ENCODE measurements at places on chromosomes 16 and 17.

GRCh38 chr17:55167024-55167725, 97.6 kb upstream of the HLF start:
- no peak for DNase-seq

DNA sequence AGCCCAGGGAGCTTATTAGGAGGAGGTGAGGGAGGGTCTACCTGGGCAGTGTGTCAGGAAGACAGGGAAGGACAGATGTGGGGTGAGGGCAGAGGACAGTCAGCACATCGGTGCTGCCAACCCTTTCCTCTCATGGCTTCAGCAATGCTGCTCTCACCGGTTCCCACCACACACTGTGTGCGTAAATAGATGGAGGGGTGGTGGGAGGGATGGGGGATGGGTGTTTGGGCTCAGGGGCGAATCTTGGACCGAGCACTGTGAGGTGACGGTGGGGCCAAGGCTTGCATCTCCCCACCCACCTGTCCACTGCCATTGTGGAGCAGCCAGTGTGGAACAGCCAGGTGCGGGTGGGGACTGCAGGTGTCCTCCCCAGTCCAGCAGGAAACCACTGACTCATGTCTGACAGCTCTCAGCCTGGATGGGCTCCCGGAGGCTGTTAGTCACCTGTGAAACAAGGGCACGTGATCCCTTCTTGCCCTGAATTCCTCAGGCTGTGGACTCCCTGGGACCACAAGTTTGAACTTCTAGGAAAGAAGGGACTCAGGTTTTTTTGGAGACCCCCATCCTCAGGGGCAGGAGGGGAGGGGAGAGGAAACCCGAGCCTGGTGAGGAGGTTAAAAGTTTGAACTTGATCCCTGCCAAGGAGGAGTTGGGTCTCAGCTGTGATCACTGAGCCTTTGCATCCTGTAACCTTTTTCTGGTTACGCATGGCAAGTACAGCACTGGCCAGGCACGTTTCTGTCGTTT, 42.7 kb upstream of the SMPD3 start:
- DNase-seq, result no peak

DNA sequence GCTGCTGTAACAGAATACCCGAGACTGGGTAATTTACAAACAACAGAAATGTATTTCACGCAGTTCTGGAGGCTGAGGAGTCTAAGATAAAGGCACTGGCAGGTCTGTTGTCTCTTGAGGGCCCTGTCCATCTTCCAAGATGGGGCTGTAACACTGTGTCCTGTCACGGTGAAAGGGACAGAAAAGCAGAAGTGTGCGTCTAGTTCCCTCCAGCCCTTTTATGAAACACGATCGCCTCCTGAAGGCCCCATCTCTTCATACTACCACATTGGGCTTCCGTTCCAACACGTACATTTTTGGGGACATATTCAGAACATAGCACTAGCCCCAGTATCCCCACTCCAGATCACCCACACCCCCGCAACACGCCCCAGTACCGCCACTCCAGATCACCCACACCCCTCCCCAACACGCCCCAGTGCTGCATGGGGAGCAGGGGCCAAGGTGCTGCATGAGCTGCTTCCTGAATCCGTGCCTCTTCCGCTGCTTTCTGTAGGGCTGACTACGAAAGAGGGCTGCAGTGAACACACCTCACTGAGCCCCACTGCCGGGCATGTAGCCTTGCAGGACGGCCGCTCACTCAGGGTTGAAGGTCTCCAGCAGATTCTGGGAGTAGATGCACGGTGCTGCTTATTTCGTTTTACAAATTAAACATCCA, 91.9 kb downstream of the RPTOR start:
- no peak for DNase-seq

- DNase-seq, result no peak
Measured at GRCh38 chr16:56547120-56547948, 17.5 kb upstream of the MT4 start.

GRCh38 chr17:57257895-57258851, 1.9 kb downstream of the MSI2 start:
- no peak for DNase-seq

GRCh38 chr17:61465550-61466237, 13.5 kb downstream of the TBX4 start:
- DNase-seq, result no peak

DNA sequence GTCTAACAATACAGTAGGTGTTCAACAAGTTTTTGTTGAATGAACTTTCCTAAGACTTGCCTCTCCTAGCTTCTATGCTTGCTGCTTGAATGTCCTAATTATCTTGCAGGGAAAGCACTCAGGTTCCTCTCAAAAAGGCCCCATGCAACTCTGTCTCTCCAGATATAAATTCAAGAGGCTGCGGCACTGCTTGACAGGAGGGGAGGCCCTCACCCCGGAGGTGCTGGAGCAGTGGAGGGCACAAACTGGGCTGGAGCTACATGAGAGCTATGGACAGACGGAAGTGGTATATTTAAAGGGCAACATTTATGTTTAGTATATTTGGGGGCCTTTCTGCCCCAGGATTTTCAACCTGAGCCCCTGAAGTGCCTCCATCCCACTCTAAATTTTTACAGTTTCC, 14.4 kb downstream of the THUMPD1 start:
- DNase-seq, result no peak

DNA sequence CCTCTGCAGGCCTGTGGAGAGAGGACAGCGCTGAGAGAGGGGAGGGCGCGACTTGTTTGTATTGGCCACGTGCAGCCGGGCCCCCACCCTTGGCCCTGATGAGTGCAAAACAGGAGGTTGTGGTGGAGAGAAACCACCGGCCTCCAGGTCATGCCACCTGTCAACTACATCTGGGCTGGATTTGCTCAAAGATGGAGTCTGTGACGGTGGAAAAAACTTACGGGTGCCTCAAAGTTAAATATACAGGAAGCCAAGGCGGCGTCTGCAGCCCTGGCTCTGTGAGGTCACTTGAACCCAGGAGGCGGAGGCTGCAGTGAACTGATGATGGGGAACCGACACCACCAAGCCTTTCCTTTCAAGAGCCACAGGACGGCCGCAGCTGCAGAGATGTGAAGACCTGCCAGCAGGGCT, 15.7 kb downstream of the C16orf74 start:
- DNase-seq, result no peak

DNA sequence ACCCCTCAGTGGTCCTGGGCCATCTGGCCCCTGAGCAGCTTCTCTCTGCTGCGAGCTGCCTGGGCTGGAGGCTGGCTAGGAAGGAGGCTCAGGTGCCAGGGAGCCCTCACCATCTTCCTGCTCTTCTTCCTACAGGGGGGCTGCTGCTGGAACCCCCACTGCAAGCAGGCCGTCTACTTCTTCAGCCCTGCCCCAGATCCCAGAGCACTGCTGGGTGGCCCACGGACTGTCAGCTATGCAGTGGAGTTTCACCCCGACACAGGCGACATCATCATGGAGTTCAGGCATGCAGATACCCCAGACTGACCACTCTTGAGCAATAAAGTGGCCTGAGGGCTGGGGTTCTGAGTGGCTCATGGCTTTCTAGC, 46.1 kb downstream of the PRMT7 start:
- DNase-seq, result no peak

DNA sequence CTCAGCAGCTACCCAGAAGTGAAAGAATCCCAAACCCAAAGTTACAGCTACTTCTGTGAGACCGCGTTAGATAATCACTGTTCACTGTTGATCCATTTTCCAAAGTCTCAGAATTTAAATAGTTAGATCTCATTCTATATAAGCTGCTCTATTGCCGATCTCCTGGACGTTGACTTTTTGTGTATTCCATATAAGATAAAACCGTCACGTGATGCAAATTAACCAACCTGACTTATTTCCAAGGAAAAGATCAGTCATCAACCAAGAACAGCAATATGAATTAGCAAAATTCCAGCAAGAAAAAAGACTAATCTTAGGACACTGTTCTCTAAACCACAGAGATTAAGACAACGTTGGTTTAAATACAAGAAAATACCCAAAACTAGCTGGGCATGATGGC, 8.3 kb downstream of the ACOX1 start:
- DNase-seq, result no peak

GRCh38 chr16:17271687-17272086, 199.1 kb downstream of the XYLT1 start:
- no peak for DNase-seq

GRCh38 chr17:8079291-8080207, 8.0 kb downstream of the ALOX12B start:
- DNase-seq, result peak; percentile 88

GRCh38 chr16:2515180-2515851, 1.6 kb downstream of the ATP6V0C start:
- peak; percentile 48 for DNase-seq

DNA sequence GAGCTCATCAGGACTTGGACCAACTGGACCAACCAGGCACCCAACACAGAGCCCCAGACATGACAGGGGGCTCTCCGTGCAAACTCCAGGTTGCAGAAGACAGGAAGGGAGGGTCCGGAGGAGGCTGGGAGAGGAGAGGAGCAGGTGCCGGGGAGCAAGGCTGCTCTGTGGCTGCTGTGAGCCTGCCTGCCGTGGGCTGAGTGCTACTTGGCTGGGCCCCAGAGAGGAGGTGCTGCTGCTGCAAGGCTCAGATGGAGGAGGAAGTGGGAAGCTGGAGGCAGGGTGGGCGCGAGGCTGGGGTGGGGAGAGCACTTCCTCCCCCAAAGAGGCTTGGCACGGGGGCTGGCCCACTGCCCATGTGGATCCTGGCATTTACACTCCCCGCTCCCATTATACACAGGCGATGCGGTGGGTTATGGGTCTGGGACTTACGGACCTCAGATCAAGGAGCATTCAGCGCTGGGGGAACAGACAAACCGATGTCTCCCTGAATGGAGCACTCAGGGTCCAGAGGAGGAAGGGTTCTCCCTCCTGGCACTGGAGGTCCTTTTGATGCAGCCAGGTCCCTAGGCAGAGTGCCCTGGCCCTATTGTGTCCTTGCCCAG, 15.9 kb downstream of the EPOP start:
- DNase-seq, result no peak

- no peak for DNase-seq
Measured at GRCh38 chr17:47603830-47604597, 45.7 kb upstream of the KPNB1 start.

DNA sequence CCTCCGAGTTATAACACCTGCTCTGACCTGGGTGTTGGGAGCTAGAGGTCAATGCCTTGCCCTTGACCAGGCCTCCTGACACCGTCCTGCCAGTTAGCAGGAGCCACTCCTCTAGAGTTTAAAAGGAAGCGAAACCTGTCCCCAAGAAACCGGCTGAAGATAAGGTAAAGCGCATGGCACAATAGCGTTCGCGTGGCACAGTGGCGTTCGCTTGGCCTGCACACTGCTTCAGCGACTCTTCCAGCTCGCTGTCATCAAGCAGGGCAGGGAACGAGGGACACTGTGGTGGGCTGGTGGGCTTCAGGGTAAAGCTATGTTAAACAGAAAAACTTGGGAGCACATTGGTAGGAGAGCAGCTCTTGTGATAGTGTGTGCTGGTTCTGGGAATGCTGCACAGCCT, 28.2 kb upstream of the ETV4 start:
- DNase-seq, result no peak

DNA sequence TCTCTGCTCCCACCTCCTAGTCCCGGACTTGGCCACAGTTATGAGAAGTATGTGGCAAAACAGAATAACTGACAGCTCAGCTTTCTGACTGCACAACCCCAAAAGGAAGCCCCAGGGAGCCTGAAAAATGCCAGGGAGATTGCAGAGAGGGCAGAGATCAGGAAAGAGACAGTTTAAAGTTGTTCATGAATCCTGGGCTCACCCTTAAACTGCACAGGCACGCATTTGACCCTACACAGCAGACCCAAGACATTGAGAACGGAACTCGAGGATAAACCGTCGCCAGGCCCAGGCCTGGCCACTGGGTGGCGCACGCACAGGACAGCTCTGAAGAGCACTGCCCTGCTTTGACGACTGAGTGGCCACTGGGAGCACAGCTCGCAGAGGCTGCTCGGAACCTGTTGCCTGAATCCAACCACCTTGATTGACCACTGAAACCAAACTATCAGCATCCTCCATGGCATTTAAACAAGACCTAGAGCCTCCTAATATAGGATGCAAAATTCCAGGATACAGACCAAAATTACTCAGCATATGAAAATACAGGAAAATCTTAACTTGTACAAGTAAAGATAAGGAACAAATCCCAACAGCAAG, 114.0 kb downstream of the C16orf95 start:
- peak; percentile 87 for DNase-seq

DNA sequence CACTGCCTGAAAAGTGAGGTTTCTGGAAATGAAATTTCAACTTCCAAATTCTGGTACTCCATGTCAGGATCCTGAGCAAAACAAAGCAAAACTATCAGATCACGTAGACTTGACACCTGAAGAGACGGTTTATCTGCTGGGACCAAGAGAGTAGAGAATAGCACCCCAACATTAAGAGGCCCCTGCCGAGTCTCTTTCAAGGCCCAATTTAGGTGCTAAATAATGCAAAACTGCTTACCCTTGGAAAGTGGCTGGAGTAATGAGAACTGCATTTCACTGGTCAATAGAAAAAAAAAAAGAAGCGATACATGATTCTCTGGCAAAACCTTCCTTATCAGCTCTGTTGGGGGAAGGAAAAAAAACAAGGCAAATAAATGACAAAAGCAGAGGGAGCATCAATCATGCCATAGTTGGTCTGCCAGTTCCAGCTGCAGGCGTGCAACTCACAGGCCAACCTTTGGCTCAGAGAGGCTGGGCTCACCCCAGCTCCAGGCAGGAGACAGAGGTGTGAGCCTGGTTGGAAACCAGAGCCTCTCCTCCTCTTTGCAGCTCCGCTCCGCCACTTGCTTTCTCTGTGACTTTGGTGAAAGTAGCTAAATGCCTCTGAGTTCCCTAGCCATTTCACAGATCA, 595.2 kb downstream of the TOX3 start:
- no peak for DNase-seq

DNA sequence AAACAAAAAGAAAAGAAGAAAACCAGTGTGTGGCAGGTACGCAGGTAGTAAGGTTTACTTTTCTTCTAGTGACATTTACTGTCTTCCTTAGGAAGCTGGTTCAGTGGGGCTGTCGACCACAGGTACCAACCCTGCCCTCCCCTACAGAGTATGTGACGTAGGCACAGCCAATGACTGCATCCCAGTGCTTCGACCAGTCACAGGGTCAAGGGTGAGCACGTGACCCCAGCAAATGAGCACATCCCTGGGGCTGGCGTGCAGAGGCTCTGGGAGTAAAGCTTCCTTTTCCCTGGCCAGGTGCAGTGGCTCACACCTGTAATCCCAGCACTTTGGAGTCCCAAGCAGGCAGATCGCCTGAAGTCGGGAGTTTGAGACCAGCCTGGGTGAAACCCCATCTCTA, 38.9 kb upstream of the PLCG2 start:
- DNase-seq, result no peak
